Activated CD8-positive, alpha-beta memory T cell treated with anti-CD3 and anti-CD28 coated beads, Interleukin-2, amount 50 U/mL, for 48 hours (primary cell): ENCODE measurements at places on chromosomes 13 and 19.
A peak's percentile ranks its signal among the peaks of the same experiment; 100 is the strongest.

DNA sequence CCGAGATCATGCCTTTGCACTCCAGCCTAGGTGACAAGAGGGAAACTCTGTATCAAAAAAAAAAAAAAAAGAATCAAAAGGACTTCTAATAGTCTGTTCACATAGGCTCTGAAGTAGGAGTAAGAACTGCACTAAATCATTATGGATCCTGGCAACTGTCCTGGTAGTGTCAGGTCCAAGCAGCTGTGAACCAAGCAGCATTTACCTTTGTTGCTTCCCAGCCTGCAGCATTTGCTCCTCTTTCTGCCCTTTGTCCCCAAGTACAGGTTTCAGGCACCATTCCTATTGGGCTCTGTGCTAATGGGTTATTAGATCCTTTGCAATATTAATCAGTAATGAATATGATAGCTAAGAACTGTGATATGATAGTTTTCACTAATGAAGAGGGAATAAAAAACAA is 77.4 kb upstream of the NBEA start:
- no peak for DNase-seq

- DNase-seq, result peak; percentile 86
These were observed 10.3 kb upstream of the BBC3 start for GRCh38 chr19:47240996-47241918.

- DNase-seq, result no peak
These were observed 306.4 kb downstream of the TBC1D4 start for GRCh38 chr13:75175575-75175974.

DNA sequence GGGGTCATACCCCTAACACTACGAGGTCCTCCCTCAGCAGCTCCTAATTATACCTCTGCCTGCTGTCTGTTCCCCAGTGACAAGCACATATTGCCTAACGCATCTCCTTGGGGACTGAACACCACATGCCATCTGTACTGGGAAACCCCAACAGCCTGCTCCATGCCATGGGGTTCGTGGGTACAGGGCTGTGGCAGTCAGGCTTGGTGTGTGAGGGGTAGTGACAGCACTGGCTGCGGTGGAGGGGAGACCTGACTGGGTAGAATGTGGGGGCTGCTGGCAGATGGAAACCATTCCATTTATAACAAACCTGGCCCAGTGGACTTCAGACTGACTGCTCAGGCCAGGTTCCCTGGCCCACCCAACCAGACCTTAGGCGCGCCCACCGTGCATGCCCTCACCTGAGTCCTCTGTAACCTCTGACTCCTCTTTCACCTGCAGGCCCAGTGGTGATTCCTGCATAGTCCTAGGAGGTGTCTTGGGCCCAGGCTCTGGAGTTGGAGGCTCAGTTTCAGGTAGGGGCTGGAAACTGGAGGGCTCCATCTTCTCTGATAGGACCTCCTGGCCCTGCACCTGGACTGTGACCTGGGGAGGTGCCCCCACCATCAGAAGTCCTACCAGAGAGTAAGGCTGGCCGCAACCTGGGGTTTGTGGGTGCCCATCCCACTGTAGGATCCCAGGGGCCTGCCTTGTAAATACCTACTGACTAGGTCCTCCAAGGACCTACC is 3.0 kb downstream of the MZF1 start:
- no peak for DNase-seq

DNA sequence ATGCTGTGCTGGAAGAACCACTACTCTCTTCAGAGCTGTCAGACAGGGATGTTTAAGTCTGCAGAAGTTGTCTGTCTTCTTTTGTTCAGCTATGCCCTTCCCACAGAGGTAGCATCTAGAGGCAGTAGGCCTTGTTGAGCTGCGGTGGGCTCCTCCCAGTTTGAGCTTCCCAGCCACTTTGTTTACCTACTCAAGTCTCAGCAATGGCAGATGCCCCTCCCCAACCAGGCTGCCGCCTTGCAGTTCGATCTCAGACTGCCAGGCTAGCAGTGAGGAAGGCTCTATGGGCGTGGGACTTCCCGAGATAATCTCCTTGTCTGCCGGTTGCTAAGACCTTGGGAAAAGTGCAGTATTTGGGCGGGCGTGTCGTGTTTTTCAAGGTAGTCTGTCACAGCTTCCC is 42.1 kb upstream of the UQCRFS1 start:
- no peak for DNase-seq

DNA sequence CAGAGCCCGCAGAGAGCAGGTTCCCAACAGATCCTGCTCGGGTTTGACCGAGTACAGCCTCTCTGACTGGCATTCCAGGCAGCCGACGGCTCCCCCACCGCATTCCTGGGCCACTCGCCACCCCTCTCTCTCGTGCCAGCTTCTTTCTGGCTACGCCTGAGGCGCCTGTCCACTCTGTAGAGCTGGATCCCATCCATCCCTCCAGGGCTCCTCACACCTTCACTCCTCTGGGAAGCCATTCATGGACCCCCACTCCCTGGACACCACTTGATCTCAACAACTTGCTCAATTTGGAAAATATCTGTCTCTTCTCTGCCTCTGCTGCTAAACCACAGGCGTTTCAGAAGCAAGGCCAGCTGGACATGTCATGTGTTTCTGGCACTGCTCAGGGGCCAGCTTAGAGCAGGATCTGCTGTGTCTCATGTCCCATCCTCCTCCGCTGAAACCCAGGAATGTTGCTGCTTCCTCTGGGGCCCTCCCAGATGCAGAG is 30.6 kb upstream of the ATP1A3 start:
- DNase-seq, result no peak

- DNase-seq, result no peak
These were observed 9.5 kb downstream of the NR2F6 start for GRCh38 chr19:17235971-17236777.

- DNase-seq, result no peak
These were observed 13.1 kb downstream of the SETDB2 start for GRCh38 chr13:49457221-49457620.

DNA sequence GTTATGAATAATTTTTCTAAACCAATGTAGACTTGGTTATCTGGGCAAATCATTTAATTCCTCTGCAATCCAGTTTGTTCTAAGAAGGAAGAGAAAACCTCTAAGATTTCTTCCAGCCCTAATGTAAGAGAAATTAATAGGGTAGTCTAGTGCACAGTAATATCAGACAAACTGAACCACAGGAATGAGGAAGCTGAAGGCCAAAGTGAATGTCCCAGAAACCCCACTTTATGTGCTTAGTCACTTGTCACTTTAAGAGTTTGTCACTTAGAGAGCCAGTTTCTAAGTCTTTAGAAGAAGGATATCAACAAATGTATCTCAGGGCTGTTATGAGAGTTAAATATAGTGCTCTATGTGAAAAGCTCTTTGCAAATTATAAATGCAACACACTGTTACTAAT is 750.6 kb downstream of the DIAPH3 start:
- no peak for DNase-seq

GRCh38 chr13:88456151-88456550 is 785.0 kb downstream of the SLITRK5 start:
- no peak for DNase-seq

- DNase-seq, result peak; percentile 99
These were observed 6.0 kb downstream of the TEKTIP1 start for GRCh38 chr19:3544742-3545668.

- DNase-seq, result no peak
These were observed 242.7 kb downstream of the DCLK1 start for GRCh38 chr13:35888457-35888883.

GRCh38 chr19:55720214-55720746 is 17.9 kb downstream of the NLRP9 start:
- DNase-seq, result no peak

DNA sequence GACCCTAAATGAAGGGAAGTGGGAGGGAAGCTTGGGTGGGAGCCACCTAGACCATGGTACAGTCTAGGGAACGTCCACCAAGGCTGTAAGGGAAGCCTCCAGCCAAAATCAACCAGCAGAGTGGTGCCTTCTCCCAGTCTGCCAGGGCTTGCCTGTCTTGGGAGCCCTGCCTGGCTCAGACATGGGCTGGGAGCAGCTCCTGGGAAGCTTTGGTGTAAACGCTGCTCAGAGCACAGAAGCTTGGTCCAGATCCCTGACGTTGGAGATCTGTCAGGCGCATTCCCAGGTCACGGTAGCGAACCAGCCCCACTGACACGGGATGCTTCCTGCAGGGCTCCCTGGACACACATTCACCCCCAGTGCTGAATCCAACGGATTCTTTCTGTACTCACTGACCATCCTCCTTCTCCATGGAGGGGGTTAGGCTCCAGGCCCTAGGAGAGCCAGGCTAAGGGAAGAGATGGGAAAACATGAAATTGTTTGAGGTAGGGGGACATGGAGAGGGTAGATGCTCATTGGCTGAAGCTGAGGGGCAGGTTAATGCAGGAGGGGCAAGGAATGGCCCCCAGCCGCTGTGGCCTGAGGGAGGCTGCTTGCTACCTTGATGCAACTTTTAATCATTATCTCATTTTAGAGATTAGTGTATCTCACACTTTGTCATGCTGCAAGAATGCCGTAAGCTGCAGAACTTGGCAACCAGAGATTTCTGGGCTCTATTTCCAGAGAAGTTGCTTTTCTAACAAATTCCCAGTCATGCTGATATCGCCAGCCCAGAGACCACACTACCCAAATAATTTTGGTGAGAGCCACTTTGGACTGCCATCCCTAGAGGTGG is 195.8 kb downstream of the UQCRFS1 start:
- DNase-seq, result no peak

DNA sequence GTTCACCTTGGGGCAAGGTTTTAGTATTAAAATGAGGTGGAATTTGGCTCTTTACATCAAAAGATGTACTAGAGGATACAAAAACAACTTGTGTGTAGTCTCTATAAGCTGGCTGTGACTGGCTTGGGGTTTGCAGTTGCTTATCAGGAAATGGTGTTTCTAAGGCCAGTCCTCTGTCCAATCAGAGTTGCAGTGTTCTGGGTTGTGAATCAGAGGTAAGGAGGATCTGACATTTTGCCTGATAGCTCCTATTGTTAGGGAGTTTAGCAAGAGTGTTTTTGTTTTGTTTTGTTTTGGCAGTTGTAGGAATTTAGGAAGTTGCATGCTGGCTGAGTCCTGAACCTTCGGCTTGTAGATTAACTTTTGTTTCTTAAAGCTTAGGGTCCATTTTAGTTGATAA is 20.1 kb upstream of the ESD start:
- DNase-seq, result no peak

DNA sequence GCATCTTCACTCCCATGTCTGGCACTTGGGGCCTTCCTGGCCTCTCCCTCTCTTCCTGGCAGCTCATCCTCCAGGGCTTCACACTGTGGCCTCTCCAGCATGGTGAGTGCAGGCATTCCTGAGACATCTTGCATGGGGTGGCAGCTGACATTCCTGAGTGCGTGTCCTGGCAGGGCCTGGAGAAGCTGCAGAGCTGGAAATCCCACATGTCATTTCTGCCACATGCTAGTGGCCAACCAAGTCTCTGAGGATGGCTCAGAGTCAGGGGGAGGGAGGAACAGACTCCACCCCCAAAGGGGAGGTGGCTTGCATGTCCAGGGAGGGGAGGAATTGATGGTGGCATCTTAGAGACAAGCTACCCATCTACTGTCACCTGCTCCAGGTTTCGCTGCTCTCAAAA is 41.6 kb upstream of the AMER2 start:
- no peak for DNase-seq

- no peak for DNase-seq
These were observed 56.8 kb downstream of the POLR1D start for GRCh38 chr13:27678306-27679040.

- DNase-seq, result no peak
These were observed 59.5 kb upstream of the CYSLTR2 start for GRCh38 chr13:48594096-48594815.

DNA sequence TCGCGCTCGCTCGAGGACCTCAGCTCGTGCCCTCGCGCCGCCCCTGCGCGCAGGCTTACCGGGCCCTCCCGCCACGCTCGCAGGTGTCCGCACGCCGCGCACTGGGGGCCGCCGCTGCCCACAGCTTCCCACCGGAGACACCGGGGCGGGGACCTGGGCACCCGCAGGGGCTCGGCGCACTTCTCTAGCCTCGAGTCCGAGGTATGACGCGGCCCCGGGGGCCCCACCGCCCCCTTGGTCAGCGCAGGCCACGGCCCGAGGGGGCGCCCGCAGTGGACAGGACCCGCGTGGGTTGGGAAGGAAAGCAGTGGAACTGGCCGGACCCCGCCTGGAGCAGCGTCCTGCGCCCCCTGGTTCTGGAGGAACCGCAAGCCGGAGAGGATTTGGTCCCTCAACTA is 2.1 kb upstream of the GRWD1 start:
- DNase-seq, result no peak

GRCh38 chr13:95547531-95548167 is 4.9 kb upstream of the CLDN10 start:
- no peak for DNase-seq

- no peak for DNase-seq
These were observed 16.2 kb upstream of the FOXO1 start for GRCh38 chr13:40682449-40683240.

DNA sequence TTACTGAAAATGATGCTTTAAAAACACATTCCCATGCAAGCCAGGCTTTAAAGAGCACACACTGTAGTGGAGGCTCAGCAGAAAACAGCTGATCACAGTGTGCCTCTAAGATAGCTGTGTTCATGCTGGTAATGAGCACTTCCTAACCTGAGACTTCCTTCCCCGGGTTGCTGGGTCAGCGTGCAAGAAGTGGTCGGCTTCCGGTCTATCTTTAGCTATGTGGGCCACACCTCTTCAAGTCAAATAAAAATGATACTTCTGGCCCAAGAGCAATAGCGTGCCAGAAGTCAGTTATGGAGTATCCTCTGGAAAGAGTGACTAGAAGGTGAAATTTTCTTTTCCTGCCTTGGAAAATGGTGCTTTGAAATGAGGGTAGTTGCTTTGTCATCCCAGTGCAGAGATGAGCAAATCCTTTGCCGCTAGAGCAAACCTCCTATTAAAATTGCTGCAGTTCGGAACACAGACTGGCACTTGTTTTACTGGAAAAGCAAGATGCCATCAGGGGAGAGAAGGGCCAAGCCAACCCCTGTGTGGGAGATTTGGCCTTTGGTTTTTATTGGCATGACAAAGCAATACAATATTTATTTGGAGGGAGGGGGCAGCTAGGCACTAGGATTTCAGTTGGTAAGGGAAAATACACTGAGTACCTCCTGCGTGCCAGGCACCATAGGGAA is 64.2 kb downstream of the ARHGAP35 start:
- no peak for DNase-seq

DNA sequence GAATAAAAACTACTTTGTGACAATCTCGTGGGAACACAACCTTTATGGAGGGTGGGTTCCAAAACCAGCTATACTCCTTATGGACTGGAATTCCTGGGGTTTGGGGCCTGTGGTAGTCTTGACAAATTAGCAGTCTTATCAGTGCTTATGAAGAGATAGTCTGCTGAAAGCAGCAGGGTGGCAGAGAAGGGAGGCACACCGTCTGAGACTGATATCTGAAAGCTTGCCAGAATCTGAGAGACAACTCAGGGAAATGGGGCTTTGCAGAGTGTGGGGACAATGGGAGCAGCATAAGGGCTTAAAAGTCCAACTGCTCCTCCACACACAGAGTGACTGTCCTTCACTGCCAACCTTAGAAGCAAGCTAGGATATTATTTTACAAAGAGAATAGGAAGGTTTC is 95.9 kb downstream of the UGGT2 start:
- no peak for DNase-seq

DNA sequence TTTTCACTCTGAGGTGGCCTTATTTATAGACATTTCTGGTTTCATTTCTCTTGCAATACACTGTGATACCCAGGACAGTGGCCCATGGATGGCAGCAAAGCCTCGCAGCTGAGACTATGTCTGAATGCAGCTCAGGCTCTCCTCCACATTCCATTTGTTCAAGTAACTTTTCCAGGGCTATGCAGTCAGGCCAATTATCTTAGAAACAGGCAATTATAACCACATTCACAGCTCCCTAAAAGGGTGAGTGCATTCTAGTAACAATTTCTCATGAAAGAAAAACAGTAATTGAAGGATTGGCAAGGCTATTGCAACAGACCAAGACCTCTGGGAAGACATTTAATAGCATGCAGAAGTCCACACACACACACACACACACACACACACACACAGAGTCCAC is 264.0 kb downstream of the TBC1D4 start:
- DNase-seq, result no peak
